Suprapubic skin (tissue), 4 donors: ENCODE measurements at places on chromosomes 13 and 19.

- peak overlapping the region; percentile 45 for H3K4me3 ChIP-seq
- H3K27ac ChIP-seq = no peak overlapping the region
- peaks cover 99% of the 10 kb centered on the region for H3K27me3 ChIP-seq
- no peak for DNase-seq
- H3K36me3 ChIP-seq = no peaks in the 10 kb centered on the region
- peaks cover 46% of the 10 kb centered on the region for H3K4me1 ChIP-seq
Measured at GRCh38 chr13:27790523-27790922, 1.8 kb upstream of the GSX1 start.

DNA sequence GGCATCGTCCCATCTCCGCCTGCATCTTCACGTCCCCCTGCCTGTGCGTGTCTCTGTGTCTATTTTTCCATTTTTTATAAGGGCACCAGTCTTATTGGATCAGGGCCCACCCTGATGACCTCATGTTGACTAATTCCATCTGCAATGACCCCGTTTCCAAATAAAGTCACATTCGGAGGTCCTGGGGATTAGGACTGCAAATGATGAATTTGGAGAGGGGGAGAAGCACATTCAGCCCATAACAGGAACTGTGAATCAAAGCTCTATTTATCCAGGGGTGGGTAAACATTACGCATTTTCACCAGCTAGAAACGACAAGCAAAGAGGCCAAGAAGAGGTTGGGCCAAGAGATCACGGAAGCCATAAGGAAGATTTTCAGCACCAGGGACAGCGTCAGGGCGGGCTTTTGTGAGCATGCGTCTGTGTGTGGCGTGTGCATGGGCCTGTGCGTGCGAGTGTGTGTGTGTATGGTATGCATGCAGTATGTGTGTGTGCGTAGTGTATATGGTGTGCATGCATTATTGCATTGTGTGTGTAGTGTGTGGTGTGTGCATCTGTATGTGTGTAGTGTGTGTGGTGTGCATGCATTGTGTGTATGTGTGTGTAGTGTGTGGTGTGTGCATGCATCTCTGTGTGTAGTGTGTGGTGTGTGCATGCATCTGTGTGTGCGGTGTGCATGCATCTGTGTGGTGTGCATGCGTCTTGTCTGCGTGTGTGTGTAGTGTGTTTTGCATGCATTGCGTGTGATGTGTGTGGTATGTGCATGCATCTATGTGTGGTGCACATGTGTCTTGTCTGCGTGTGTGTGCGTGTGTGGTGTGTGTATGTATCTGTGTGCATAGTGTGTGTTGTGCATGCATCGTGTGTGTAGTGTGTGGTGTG lies 19.6 kb downstream of the CELF5 start:
- DNase-seq = no peak
- H3K4me1 ChIP-seq = no peaks in the 10 kb centered on the region
- no peaks in the 10 kb centered on the region for H3K36me3 ChIP-seq
- peaks cover 18% of the 10 kb centered on the region for H3K27me3 ChIP-seq
- no peak overlapping the region for H3K27ac ChIP-seq

- H3K4me3 ChIP-seq = peak overlapping the region; percentile 60
- H3K36me3 ChIP-seq = no peaks in the 10 kb centered on the region
- peak overlapping the region; percentile 87 for H3K27ac ChIP-seq
- H3K27me3 ChIP-seq = peaks cover 4% of the 10 kb centered on the region
- H3K4me1 ChIP-seq = peaks cover 43% of the 10 kb centered on the region
- DNase-seq = no peak
Measured at GRCh38 chr19:38263689-38264485, 486 bp upstream of the SPINT2 start.

DNA sequence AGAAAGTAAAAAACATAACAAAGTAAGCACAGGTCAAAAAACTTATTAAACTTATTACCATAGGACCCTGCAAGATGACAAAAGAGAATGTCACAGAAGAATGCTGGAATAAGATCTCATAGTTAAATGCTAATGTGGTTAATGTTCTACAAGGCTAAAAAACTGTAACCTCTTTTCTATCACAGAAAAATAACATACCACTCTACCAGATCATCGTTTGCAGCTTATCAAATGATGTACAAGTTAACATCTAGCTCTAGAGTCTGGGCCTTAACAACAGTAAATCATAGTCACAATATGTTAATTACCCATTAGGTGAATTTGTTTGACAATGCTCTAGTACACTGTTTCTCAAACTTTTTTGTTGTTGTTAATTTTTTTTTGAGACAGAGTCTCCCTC lies 53.0 kb downstream of the NUFIP1 start:
- H3K4me3 ChIP-seq = no peak overlapping the region
- H3K4me1 ChIP-seq = peaks cover 29% of the 10 kb centered on the region
- H3K27ac ChIP-seq = no peak overlapping the region

DNA sequence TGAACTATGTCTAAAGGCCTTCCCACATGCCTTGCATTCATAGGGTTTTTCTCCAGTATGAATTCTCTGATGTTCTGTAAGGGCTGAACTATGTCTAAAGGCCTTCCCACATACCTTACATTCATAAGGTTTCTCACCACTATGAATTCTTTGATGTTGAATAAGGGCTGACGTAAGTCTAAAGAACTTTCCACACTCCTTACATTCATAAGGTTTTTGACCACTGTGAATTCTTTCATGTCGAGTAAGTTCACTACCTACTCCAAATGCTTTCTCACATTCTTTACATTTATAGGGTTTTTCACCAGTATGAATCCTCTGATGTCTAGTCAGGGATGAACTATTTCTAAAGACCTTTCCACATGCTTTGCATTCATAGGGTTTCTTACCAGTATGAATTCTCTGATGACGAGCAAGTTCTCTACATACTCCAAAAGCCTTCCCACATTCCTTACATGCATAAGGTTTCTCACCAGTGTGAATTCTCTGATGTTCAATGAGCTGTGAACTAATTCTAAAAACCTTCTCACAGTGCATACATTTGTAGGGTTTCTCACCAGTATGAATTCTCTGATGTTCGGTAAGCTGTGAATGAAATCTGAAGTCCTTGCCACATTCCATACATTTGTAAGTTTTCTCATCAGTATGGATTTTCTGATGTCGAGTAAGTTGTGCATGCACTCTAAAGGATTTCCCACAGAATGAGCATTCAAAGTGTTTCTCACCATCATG lies 19.1 kb upstream of the ZNF260 start:
- H3K27me3 ChIP-seq = no peaks in the 10 kb centered on the region
- DNase-seq = no peak
- no peak overlapping the region for H3K27ac ChIP-seq

- no peaks in the 10 kb centered on the region for H3K4me1 ChIP-seq
- H3K4me3 ChIP-seq = no peak overlapping the region
- no peaks in the 10 kb centered on the region for H3K27me3 ChIP-seq
Measured at GRCh38 chr19:9018163-9018875, 8.1 kb upstream of the MUC16 start.

DNA sequence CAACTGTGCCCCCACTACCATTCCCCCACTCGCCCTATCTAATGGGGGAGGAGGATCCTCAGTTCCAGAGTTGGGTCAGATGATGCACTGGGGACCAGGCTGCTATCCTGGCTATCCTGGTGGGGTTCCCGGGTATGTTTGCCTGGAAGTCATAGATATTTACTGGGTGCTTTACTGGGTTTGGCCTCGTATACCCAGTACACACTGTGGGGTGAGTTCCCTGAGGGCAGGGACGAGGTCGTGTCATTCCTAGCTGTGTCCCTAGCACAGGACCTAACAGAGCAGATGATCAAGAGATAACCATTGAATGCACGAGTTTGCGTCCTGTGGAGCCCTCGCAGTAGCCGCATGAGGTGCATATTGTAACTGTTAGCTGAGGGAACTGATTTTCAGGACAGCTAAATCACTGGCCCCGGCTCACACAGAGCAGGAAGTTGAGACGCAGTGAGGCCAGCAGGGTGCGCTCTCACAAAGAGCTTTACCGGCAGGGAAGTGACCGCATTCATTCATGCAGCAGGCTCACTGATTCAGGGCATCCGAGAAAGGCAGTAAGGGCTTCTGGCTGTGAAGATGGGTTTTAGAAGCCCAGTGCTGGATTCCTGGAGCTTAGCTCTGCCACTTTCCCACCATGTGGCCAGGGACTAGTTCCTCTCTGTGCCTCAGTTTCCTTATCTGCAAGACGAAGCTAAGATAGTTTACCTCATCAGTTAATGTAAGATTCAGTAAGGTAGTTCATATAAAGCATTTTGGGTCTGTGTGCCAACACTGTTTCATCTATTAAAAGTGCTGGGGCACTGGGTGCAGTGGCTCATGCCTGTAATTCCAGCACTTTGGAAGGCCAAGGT lies 6.0 kb downstream of the RUVBL2 start:
- H3K4me1 ChIP-seq = peaks cover 7% of the 10 kb centered on the region
- peaks cover 24% of the 10 kb centered on the region for H3K36me3 ChIP-seq
- no peak for DNase-seq
- H3K4me3 ChIP-seq = no peak overlapping the region
- H3K27me3 ChIP-seq = no peaks in the 10 kb centered on the region
- H3K27ac ChIP-seq = no peak overlapping the region

DNA sequence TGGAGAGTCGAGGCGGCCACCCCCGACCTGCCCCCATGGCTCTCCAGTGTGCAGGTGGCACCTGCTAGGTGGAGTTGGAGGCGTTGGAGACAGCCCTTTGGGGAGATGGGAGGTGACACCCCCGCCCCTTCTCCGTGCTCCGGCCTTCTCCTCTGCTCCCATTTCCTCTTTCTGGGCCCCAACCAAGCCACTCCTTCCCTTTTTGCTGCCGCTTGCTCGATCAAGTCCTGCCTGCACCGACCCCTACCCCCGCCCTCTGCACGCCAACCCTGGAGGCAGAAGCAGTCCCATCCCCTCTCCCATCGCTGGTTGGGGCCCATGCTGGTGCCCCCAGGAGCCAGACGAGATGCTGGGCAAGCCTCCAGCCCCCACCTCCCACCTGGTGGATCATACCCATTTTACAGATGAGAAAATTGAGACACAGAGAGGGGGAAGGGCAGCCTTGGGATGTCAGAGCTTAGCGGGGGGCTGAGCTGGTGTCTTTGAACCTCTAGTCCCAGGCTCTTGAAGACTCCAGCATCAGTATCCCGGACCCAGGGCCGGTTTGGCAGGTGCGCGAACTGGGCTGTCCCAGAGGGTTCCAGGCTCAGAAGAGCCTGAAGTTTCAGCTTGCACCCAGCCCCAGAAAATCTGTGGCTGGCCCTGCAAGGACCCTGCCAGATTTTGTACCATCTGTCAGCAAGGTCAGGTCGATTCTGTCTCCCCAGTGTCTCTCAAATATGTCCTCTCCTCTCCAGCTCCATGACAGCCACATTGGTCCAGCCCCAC lies 10.3 kb downstream of the GNA15 start:
- no peak overlapping the region for H3K27ac ChIP-seq
- H3K27me3 ChIP-seq = no peaks in the 10 kb centered on the region
- H3K4me3 ChIP-seq = no peak overlapping the region
- no peak for DNase-seq

DNA sequence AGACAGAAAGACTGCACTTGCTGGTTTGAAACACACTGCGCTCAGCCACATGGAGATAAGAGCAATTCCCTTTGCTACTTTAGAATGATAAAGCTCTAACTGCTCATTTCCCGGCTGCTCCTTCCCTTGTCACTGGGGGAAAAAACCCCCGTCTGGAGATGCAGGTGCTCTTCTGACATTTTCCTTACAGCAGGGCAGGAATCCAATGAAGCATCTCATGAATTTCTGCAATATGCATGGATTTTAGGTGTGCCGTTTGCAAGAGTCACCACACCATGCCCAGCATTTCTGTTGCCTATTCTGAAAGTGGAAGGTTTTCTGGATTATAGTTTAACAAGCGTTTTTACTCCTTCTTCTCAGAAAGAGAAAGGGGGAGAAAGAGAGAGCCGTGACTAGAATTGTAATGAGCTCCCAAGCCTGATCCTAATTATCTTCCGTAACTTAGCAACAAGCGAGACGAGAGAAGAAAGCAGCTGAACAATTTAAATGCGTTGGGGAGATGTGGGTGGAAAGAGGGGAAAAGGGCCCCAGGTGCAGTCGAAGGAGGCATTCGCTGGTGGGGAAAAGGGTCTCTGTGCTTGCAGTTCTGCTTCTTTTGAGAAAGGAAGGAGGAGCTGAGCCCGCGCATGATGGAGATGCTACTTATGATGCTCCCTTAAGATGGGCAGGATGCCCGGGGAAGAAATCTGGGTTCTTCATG lies 76.6 kb upstream of the SPATA13 start:
- H3K27ac ChIP-seq = no peak overlapping the region
- no peak for DNase-seq
- no peaks in the 10 kb centered on the region for H3K36me3 ChIP-seq
- no peak overlapping the region for H3K4me3 ChIP-seq
- H3K4me1 ChIP-seq = no peaks in the 10 kb centered on the region

- no peak for DNase-seq
- H3K4me3 ChIP-seq = no peak overlapping the region
- H3K27me3 ChIP-seq = no peaks in the 10 kb centered on the region
- no peaks in the 10 kb centered on the region for H3K4me1 ChIP-seq
Measured at GRCh38 chr13:49610176-49610575, 18.1 kb upstream of the ARL11 start.

- no peak overlapping the region for H3K4me3 ChIP-seq
- no peak for DNase-seq
- H3K27ac ChIP-seq = no peak overlapping the region
- H3K4me1 ChIP-seq = peaks cover 13% of the 10 kb centered on the region
- H3K36me3 ChIP-seq = peaks cover 68% of the 10 kb centered on the region
Measured at GRCh38 chr19:1918975-1919374, 13.8 kb downstream of the ADAT3 start.

DNA sequence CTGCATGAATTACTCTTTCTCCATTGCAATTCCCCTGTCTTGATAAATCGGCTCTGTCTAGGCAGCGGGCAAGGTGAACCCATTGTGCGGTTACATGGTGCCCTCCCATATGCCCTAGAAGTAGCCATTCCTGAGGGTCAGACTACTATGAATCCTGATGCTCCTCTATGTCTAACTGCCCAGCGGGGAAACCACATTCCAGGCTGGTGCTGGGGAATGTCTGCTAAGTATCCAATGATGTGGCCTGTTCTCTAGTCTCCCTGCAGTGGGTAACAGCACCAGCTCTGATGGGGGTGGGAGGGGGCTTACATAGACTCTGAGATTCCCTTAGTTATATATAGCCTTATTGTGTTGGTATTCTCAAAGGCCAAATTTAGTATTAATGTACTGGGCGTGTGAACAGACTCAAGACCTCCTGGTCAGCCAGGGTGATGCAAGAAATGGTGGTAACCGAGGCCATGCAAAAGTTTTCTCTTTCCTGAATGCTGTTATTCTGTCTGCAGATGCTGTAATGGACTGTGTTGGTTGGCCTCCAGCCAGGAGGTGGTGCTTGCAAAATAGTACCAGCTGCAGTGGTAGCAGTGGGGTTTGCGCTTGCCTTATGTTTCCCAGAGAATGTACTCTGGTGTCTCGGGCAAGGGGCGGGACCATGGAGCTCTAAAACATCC lies 564.8 kb upstream of the SLITRK1 start:
- no peak for DNase-seq
- no peaks in the 10 kb centered on the region for H3K27me3 ChIP-seq
- H3K4me3 ChIP-seq = no peak overlapping the region
- no peak overlapping the region for H3K27ac ChIP-seq

GRCh38 chr13:78598966-78599644 lies 4.2 kb downstream of the POU4F1 start:
- no peak for DNase-seq
- H3K36me3 ChIP-seq = no peaks in the 10 kb centered on the region
- H3K4me1 ChIP-seq = peaks cover 48% of the 10 kb centered on the region
- H3K27me3 ChIP-seq = peaks cover 97% of the 10 kb centered on the region

- H3K36me3 ChIP-seq = peaks cover 20% of the 10 kb centered on the region
- no peak for DNase-seq
- H3K4me1 ChIP-seq = peaks cover 34% of the 10 kb centered on the region
- H3K27ac ChIP-seq = no peak overlapping the region
- H3K4me3 ChIP-seq = no peak overlapping the region
- H3K27me3 ChIP-seq = no peaks in the 10 kb centered on the region
Measured at GRCh38 chr19:14439014-14439413, 5.9 kb downstream of the PKN1 start.
